ENCODE measurements at places on chromosomes 1 and 21. TPM values are rescaled to one million over a fixed set of nuclear protein-coding genes. Genes with fewer than 3 reads are reported as not detected.

GRCh38 chr1:76352741-76353435, 278.3 kb downstream of the ST6GALNAC3 start:
- no peaks in the 10 kb centered on the region for H3K27me3 ChIP-seq
- H3K36me3 ChIP-seq, result no peaks in the 10 kb centered on the region
- H3K4me3 ChIP-seq, result no peak overlapping the region

DNA sequence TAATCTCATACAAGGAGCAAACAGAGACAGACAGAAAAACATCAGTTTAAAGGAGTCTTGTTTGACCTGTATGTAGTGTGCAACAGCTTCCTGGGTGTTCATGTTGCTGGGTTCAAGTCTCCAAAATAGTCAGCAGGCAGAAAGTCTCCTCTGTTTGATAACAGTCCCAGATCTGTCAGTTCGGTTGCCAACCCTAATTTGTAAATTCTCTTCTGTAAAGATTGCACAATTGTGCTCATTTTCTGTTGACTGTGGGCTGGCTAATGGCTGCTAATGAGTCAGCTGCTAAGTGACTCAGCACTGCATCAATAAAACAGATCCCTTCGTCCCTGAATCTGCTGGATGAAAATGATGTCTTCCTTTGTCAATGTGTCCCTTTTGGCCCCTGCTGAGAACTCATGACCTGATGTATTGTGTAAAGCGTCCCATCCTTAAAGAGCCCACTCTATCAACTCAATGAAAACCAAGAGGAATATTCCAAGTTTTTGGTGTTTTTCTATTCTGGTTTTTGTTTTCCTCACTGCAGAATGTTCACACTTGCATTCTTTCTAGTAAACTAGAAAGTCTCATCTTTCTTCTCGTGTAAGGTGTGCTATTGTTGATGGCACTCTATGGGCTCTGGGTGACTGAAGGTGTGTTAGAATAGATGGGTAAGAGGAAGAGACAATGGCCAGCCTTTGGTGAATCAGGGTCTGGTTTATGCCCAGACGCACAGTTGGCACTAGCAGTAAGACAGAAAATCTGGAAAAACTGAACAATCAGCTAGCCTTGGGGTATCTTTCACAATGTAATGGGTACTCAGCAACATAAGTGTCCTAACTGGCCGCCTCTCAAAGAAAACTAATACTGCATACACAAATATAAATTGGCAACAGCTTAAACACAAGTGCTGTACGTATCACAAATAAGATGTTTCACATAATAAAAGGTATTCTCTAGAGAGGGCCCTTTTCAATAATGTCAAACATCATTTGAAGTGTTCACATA, 75.1 kb upstream of the SIPA1L2 start:
- no peak for DNase-seq
- H3K4me3 ChIP-seq, result no peak overlapping the region
- H3K27me3 ChIP-seq, result no peaks in the 10 kb centered on the region
- no peak overlapping the region for H3K27ac ChIP-seq

DNA sequence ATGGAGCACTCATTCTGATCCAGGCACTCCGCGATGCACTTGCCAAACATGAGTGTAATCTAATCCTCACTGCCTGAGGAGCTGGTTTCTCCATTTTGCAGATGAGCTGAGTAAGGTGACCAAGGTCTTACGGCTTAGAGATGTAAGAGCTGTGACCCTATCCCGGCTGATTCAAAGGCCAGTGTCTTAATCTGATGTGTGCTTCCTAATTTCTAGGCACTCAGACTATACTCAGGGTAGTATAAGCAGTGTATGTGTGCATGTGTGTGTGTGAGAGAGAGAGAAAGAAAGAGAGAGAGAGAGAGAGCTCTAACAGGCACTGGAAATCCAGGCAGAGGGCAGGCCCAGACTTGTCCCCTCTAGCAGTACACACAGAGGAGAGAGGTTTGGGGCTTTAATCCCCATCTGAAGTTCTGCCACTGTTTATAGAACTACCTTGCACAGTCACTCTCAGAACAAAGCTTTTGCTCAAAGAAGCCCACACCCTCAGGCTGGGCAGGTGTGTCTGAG, 188.2 kb downstream of the ZBTB18 start:
- no peaks in the 10 kb centered on the region for H3K27me3 ChIP-seq
- H3K27ac ChIP-seq, result no peak overlapping the region
- H3K36me3 ChIP-seq, result no peaks in the 10 kb centered on the region
- peaks cover 4% of the 10 kb centered on the region for H3K4me1 ChIP-seq

- H3K4me3 ChIP-seq, result no peak overlapping the region
- DNase-seq, result no peak
- H3K27ac ChIP-seq, result no peak overlapping the region
- H3K27me3 ChIP-seq, result no peaks in the 10 kb centered on the region
Measured at GRCh38 chr1:95133687-95134086, 16.5 kb downstream of the TLCD4 start.

DNA sequence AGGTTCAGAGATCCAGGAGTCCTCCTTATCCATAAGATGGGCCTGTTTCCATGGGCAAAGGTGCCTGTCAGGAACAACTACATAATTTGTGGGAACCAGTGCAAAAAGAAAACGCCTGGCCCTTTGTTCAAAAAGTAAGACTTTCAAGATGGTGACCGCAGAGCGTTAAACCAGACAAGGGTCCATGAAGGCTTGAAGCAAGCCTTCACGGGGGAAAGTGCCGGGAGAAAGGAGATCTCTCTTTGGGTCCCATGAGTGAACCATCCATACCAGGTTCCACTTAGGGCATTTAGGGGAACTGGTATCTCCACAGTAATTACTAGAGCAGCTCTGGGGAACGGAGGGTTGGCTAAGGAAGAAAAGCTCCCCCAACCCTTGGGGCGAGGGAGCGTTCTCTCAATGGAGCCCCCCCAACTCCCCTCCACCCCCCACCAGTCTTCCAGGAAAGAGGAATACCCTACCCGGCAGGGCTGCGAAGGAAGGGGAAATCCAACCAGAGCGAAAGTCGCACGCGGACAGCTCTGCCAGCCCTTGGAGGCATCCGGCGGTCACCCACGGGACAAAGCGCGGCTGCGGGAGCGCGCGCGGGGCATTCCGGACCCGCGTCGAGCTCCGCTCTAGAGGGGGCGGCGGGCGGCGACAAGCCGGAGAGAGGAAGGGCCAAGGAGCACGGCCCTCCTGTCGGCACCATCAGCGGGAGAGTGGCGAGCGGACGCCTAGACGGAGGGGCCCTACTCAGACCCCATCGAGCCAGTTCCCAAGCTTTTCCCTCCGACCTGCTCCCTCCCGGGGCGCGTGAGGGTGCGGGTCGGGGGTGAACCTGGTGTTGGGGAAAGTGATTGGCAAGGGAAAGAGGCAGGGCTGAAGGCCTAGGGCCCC, 687 bp upstream of the RASSF5 start:
- peaks cover 49% of the 10 kb centered on the region for H3K27me3 ChIP-seq
- H3K27ac ChIP-seq, result no peak overlapping the region
- peaks cover 8% of the 10 kb centered on the region for H3K4me1 ChIP-seq
- H3K4me3 ChIP-seq, result peak overlapping the region; percentile 67
- H3K36me3 ChIP-seq, result no peaks in the 10 kb centered on the region
- no peak for DNase-seq

DNA sequence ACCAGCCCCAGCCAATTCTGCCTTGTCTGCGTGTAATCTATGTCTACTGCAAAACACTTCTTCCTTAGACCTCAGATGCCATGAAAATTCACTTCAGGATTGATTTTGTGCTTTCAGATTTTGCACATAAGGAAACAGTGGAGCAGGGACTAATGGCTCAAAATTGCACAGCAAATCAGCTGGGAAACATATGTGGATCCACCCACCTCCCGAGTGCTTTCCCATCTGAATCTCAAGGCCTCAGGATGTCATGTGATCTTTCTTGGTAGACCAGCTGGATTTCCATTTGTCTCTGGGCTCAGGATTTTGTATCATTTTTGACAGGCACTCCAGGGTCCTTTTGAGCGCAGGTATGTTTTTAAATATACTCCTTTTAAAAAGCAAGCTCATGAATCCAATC, 158.6 kb downstream of the MIS18A start:
- H3K4me3 ChIP-seq, result no peak overlapping the region
- H3K36me3 ChIP-seq, result no peaks in the 10 kb centered on the region
- H3K27ac ChIP-seq, result 0 out of 2 replicates have a peak overlapping the region, but pooled peaks have one; percentile 15
- no peaks in the 10 kb centered on the region for H3K27me3 ChIP-seq
- DNase-seq, result no peak
- no peaks in the 10 kb centered on the region for H3K4me1 ChIP-seq

DNA sequence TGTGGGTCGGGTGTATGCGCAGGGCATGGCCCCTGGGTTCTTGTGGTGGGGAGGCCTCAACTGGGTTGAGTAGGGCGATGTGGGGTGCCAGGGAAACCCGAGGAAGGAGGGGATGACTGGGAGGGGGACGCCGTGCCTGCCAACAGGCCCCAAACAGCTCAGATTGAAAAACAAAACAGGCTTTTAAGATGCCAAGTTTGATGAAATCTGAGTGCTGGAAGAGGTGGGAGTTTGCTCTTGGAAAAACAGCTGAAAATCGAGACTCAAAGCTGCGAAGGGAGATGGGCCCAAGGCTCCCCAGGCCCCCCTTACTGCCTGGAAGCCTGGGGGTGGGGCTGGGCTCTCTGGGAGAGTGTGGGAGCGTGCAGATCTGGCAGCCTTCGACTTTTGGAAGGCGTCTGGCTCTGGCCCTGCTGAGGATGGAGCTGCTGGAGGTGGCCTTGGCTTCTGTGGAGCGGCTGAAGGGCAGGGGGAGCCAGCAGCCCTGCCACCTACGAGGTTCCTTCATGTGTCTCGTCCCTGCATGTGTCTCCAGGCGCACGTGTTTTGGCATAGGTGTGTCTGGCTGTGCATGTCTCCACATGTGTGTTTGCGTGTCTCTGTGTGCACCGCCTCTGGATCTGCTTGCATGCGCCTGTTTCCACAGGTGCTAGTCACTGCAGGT, 33.3 kb downstream of the PTPRF start:
- no peaks in the 10 kb centered on the region for H3K36me3 ChIP-seq
- no peaks in the 10 kb centered on the region for H3K27me3 ChIP-seq
- peaks cover 20% of the 10 kb centered on the region for H3K4me1 ChIP-seq
- H3K27ac ChIP-seq, result no peak overlapping the region

DNA sequence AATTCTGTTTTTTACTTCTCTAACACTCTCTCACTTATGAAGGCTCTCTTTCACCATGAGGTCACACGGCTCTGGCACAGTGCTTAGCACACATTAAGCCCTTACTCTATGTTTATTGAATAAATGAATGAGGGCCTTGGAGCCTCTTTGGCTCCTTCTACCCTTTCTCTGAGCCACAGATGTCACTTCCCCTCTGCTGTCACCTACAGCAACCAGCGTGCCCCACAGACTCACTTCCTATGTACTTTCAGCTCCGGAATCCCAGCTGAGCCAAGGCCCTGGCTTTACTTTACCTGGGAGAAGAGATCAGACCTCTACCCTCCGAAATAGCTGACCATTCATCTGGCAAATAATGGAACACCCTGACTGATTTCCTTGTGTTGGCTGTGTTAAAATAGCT, 53.7 kb upstream of the HMCN1 start:
- H3K36me3 ChIP-seq, result no peaks in the 10 kb centered on the region
- no peak overlapping the region for H3K4me3 ChIP-seq
- no peaks in the 10 kb centered on the region for H3K27me3 ChIP-seq
- DNase-seq, result no peak

DNA sequence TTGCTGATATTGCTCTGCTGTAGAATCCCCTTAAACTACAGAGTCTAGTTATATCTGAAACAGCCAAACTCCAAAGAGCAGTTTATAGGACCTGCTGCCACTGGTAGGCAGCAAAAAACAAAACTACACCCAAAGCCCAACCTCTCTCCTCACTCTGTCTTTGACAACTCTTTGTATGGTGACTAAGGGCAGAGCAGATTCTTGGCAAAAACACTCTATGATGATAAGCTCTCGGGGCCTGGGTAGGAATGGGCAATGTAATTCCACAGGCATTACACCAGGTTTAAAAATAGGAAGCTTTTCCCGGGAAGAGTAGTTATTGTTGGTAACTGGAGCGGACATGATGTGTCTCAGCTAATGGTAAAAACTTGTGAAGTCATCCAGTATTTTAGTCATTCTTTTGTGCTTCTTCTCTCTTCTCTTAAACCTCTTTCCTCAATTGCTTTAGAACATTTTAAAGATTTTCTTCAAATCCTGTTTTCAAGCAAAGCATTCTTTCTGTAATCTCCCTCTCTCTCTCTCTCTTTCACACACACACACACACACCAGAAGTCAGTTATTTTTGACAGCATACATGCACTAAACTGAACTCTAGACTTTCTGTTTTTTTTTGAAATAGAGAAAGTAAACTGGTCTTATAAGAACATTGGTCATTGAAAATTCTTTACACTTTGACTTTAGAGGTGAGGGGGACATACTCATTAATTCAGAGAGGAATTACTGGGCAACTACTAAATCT, 193.5 kb downstream of the PAPPA2 start:
- no peak for DNase-seq
- no peak overlapping the region for H3K27ac ChIP-seq
- H3K4me3 ChIP-seq, result no peak overlapping the region
- H3K27me3 ChIP-seq, result no peaks in the 10 kb centered on the region
- H3K36me3 ChIP-seq, result no peaks in the 10 kb centered on the region

GRCh38 chr1:26344147-26344920, 9.6 kb downstream of the CRYBG2 start:
- DNase-seq, result no peak
- H3K27me3 ChIP-seq, result no peaks in the 10 kb centered on the region
- no peaks in the 10 kb centered on the region for H3K4me1 ChIP-seq
- H3K4me3 ChIP-seq, result no peak overlapping the region
- no peaks in the 10 kb centered on the region for H3K36me3 ChIP-seq

Gene KCTD3
- total RNA-seq, result 55.6 TPM

GRCh38 chr1:34610063-34610462, 144.8 kb upstream of the GJB5 start:
- H3K4me3 ChIP-seq, result no peak overlapping the region
- H3K4me1 ChIP-seq, result peaks cover 3% of the 10 kb centered on the region
- no peaks in the 10 kb centered on the region for H3K27me3 ChIP-seq
- no peak overlapping the region for H3K27ac ChIP-seq

Gene NDC1
- total RNA-seq, result 57.0 TPM

GRCh38 chr1:29458737-29459619, 222.7 kb downstream of the PTPRU start:
- DNase-seq, result no peak
- H3K4me1 ChIP-seq, result no peaks in the 10 kb centered on the region
- no peaks in the 10 kb centered on the region for H3K36me3 ChIP-seq

- H3K4me3 ChIP-seq, result no peak overlapping the region
- peaks cover 8% of the 10 kb centered on the region for H3K4me1 ChIP-seq
- no peak overlapping the region for H3K27ac ChIP-seq
- H3K27me3 ChIP-seq, result peaks cover 23% of the 10 kb centered on the region
Measured at GRCh38 chr1:18681423-18681835, 50.8 kb downstream of the PAX7 start.

Gene SLC25A24
- total RNA-seq, result 36.8 TPM

Gene C1orf226
- total RNA-seq, result 18.8 TPM

Gene SMIM1
- total RNA-seq, result 6.1 TPM

Gene TRIM46
- 15.0 TPM for total RNA-seq

DNA sequence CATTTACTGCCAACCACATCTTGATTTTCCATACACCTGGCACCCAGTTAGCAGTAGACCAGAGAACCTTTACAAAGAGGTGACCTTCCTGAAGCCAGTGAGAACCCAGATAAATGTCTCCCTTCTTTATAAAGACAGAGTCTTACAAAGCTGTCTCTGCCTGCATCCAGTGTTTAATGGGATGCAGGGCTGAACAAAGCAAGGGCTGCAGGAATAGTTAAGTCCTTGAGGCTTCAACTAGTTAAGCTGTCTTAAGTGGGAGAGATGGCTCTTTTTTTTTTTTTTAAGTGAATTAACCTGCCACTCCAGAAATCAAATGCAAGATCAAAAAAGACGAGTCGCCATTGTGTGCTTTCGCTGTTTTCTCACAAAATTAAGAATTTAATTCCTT, 1.5 kb downstream of the AHCYL1 start:
- no peak overlapping the region for H3K4me3 ChIP-seq
- peaks cover 12% of the 10 kb centered on the region for H3K4me1 ChIP-seq
- H3K27me3 ChIP-seq, result no peaks in the 10 kb centered on the region
- no peak overlapping the region for H3K27ac ChIP-seq
- no peaks in the 10 kb centered on the region for H3K36me3 ChIP-seq

Gene OPRD1
- 3.3 TPM for total RNA-seq

Gene FCER1G
- total RNA-seq, result not detected
